ENCODE measurements at places on chromosomes 12 and 14.

- peak; percentile 66 for ATAC-seq
Measured at GRCh38 chr14:32633224-32633859, 304.2 kb downstream of the AKAP6 start.

DNA sequence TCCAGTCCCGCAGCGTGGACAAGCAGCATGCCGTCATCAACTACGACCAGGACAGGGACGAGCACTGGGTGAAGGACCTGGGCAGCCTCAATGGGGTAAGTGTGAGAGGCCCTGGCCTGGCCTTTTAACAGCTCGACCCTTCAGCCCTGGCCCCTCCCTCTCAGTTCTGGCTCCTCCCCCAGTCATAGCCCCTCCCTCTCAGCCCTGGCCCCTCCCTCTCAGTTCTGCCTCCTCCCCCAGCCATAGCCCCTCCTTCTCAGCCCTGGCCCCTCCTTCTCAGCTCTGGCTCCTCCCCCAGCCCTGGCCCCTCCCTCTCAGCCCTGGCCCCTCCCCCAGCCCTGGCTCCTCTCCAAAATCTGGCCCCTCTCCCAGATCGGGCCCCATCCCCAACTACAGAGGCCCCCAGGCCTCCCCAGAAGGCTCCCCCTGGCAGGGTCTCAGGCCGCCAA is 11.2 kb downstream of the CEP170B start:
- peak; percentile 72 for ATAC-seq

GRCh38 chr14:21557084-21557901 is 22.6 kb downstream of the OR10G3 start:
- peak; percentile 89 for ATAC-seq

DNA sequence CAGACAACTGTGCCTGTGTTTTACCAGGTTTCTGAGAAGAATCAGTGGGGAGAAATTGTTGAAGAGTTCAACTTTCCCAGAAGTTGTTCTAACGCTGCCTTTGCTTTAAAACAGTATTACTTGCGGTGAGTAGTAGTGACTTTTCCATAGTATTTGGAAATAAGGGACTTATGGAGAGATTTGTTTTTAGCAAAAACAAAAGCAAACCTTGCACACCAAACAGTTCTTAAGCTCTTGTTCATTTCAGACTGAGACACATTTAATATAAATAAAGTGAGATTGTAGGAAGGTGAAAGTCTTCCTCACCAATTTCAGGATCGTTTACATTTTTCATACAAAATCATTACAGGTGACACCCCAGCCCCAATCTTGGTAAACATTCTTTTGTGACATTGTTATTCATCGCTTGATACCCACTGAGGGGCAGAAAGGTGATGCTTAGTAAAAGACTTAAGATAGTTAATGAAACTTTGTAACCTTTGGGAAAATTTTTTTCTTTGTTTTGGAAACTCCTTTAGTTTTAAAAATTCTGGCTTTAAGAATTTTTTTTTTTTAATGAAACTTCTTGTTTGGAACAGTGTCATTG is 1.8 kb downstream of the ARID2 start:
- ATAC-seq, result no peak

DNA sequence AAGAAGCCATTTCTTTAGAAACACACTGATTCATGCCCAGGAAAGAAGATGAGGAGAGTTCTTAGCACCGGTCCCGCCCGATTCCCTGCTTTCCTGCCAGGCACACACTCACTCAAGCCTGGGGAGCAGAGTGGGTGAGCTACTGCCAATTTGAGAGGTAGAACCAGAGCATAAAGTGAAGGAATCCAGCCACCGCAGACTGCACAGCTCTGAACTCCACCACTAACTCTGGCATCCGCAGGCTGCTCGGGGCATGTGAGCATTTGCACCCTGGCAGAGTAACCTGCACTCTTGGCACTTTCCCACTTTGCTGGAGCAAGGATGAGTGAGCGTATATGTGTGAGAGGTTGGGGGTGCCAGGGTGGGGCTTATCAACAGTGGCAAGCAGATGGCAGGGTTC is 4.0 kb upstream of the SYNDIG1L start:
- no peak for ATAC-seq

DNA sequence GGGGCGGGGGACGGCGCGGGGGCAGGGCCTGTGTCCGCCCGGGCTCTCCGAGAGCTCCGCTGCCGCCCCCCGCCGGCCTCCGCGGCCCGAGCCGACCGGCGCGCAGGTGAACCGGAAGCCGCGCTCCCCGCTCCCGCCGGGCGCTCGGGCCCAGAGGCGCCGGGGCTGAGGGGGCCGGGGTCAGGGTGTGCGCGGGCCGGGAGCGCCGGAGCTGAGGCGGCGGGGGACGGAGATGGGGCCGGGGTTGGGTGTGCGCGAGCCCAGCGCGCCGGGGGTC is 431 bp downstream of the HIP1R start:
- ATAC-seq, result peak; percentile 2

DNA sequence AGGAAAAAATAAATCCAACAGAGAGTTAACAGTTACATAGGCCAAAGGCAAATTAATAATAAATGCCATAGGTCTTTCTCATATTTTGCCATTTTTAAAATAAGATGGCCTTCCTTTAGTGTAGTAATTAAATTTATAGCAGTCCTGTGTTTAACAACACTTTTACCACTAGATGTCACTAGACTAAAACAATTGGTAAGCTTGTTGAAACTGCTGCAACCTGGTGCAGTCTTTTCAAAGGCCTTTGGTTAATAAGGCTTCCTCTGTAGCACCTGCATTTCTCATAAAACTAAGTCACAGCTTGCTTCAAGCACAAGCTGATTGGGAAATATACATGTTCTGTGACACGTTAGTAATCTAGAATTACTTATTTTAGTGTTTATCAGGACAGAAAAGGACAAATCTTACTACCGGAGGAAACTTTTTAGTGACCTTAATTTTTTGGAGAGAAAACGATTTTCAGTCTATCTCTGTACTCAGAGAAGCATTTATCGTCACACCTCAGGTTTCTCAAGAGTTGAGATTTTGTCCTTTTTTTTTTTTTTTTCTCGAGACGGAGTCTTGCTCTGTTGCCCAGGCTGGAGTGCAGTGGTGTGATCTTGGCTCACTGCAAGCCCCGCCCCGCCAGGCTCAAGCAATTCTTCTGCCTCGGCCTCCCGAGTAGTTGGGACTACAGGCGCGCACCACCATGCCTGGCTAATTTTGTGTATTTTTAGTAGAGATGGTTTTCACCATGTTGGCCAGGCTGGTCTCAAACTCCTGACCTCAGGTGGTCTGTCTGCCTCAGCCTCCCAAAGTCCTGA is 20.0 kb downstream of the BORCS5 start:
- ATAC-seq, result peak; percentile 93

GRCh38 chr14:32986791-32987540 is 48.3 kb downstream of the NPAS3 start:
- ATAC-seq, result peak; percentile 86

- no peak for ATAC-seq
Measured at GRCh38 chr12:124930586-124930985, 16.1 kb upstream of the UBC start.

DNA sequence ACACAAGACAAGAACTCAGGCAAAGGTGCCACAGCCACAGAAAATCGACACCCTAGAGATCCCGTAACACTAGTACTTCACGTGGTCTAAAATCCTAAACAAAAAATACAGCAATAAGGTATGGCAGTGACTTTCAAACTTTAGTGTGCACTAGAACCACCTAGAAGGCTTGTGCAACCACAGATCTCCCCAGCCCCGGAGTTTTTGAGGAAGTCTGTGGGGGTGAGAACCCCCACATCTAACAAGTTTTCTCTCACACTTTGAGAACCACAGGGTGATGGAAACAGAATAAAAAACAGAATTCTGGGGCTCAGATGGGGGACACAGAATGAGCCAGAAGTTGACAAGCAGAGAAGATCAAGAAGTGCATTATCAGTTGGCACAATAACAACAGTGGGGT is 254.0 kb downstream of the ANO6 start:
- ATAC-seq, result no peak

DNA sequence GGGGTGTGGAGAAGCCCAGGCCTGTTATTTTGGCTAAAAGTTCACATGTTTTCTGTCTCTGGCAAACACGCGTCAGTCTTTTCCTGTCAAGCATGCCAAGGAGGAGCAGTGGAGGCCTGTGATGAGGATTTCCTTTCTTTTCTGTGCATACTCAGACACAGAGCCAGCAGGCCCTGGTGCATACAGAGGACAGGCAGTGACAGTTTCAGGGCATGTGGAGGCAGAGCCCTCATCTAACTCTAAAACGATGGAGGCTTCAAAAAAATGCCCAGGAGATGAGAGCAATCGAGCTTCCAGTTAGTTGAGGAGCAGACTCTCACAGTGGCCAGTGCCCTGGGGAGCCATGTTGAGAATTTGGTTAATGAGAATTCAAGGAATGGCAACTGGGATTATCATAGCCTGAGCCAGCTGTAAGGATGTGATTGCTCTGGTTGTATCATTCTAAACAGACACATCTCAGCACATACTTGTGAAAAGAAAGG is 66.5 kb downstream of the TRAFD1 start:
- no peak for ATAC-seq

DNA sequence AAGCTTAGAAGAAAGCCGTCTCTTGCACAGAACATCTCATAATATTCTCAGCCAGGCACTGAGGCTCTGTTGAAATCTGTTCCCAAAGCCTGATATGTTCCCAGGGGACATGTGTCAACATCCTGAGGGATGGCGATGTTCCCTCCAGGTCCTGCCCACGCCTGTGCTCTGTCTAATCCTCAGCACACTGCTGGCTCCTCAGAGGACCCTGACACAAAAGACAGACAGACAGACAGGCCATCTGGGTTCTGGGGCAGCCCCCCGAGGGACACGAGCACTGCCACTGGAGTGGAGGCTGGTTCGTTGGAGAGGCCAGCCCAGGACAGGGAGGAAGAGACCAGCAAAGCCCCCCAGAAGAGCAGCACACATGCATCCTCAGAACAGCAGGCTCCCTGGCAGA is 27.8 kb downstream of the CHGA start:
- no peak for ATAC-seq

DNA sequence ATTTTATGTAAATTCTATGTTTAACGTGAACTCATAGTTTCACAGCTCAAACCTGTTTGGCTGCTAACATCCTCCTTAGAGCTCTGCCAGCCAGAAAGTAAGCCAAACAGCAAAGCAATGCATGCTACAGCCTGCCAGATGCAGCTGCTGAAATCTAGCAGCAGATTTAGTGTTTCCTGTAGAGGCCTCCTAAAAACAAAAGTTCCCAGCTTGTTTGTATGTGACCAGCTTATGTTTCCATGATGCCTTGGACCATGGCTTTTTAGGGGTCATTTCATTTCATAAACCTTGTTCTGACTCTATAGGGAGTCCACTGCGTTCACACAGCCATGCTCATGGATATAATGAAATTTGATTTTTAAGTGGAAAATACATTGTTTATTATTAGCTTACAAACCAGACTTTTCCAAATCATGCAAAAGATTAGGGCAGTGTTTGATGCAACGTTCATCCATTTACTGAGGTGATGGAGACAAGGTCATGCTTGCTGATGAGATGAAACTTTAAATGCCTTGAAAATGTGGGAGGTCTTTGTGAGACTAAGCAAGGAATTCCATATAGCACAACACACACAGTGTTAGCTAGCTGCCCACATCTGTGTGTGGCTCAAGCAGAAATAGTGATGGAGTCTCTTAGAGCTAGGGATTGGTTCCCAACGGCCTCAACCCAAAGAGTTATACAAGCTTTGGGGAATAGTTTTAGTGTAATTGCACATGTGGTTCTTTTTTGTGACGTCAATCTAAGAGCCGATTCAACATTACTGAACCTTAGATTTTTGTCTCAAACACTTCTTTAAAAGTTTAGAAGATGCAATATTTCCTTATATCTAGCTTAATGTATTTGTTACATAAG is 157.5 kb upstream of the LRIG3 start:
- ATAC-seq, result no peak

- no peak for ATAC-seq
Measured at GRCh38 chr14:89920056-89920455, 34.5 kb downstream of the EFCAB11 start.

- ATAC-seq, result peak; percentile 75
Measured at GRCh38 chr12:3073438-3074250, 3.5 kb upstream of the TSPAN9 start.

GRCh38 chr12:95838125-95838524 is 20.6 kb upstream of the SNRPF start:
- peak; percentile 61 for ATAC-seq
